ENCODE measurements at places on chromosomes 1 and 21.

- DNase-seq = no peak
Observed at GRCh38 chr1:208069908-208070307, 159.0 kb upstream of the CD34 start.

- DNase-seq = peak; percentile 57
Observed at GRCh38 chr1:180178511-180179161, 24.0 kb downstream of the QSOX1 start.

DNA sequence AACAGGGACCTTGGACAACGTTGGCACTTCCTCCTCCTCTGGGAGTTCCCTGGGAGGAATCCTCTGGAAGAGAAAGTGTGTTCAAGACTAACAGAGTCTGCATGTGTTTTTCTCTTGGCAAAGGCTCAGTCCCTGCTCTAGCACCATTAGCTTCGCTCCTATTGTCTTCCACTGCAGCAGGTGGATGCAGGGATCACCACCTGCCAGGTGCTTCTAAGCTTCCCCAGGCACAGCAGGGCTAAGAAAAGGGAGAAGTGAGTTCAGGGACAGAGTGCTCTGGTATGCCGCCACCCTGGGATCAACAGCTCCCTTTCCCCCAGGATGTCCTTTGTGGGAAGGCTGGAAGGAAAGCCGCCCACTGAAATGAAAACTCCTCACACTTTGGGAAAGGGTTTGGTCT is 43.9 kb upstream of the IL20 start:
- DNase-seq = no peak

- DNase-seq = no peak
Observed at GRCh38 chr1:240309769-240310168, 218.1 kb downstream of the FMN2 start.

GRCh38 chr1:2190491-2190976 is 4.0 kb downstream of the FAAP20 start:
- DNase-seq = no peak

DNA sequence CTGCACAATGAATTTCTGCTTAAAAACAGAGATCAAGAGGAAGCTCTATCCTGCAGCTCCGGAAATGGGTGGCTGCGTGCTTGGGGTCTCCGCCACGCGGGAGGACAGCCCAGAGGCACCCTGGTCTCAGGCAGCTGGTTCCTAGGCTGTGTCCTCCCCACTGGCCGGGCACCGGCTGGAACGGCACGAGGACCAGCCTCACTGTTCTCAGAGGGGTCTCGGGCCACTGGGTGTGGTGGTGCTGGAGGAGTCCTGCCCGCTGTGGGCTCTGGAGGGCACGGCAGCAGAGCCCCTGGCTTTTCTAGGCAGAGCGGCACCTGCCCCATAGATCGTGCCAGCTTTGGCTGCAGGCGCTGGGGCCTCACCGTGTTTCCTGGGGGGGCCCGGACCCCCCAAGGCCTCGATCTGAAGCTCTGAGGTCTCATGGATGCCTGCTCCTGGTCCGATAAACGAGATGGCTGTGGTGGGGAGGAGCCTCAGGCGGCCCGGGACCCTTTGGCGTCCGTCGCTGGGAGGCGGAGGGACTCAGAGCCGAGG is 8.2 kb upstream of the RNF223 start:
- no peak for DNase-seq

- no peak for DNase-seq
Observed at GRCh38 chr1:167924102-167924501, 10.2 kb upstream of the ADCY10 start.

- no peak for DNase-seq
Observed at GRCh38 chr1:14426854-14427253, 171.6 kb upstream of the KAZN start.

DNA sequence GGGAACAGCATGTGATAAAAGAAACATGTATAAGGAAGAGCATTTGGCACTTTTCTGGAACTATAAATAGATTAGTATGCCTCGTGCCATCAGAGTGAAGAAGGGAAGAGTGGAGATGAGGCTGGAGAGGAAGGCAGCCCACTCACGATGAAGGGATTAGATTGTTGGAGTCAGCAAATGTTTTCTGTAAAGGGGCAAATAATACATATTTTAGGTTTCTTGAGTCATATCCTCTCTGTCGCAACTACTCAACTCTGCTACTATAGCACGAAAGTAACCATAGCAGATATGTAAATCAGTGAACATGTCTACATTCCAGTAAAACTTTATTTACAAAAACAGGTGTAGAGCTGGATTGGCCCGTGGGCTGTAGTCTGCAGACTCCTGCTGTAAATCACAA is 147.8 kb downstream of the TENT5C start:
- DNase-seq = no peak

- no peak for DNase-seq
Observed at GRCh38 chr1:76876655-76877395, 9.5 kb downstream of the ST6GALNAC5 start.

GRCh38 chr1:221839782-221840395 is 98.0 kb upstream of the DUSP10 start:
- peak; percentile 100 for DNase-seq

GRCh38 chr1:164671323-164671965 is 112.5 kb downstream of the PBX1 start:
- DNase-seq = no peak

- no peak for DNase-seq
Observed at GRCh38 chr1:1025730-1026129, 5.8 kb downstream of the AGRN start.

DNA sequence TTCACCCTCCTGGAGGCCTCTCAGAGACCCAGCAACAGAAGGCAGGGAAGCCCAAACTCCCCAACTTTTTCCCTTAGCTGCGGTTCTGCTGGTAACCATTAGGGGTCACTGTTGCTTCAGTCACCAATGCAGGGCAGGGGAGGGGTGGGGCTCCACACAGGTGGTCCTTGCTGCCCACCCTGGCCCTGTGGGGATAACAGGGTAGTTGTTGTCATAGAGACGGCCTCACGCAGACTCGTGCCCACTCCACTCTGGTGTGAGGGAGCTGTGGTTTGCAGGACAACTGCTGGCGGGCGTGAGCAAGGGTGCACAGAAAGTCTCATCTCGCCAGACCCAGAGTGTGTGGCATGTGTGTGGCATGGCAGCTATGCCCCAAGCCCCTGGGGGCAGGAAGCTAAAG is 19.9 kb downstream of the INSRR start:
- no peak for DNase-seq

DNA sequence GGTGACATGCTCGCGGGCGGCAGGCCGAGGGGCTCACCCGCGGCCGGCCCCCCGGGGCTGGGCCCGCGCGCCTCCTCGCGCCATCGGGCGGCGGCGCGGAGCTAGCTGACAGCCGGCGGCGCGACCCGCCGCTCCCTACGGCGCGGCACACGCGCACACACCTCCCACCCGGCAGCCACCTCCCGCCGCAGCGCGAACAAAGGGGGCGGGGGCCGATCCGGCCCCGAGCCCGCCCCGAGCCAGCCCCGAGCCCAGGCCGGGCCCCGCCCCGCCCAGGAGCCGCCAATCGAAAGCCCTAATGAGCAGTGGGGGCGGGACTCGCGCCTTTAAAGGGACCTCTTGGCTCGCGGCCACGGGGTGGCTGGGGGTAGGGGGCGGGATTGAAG is at the start of gene KIF21B:
Gene KIF21B, minus strand, starts transcription at position 198 of the 386 bp plus-strand sequence. CDS start 331 bp downstream, outside the sequence.
- peak; percentile 71 for DNase-seq

DNA sequence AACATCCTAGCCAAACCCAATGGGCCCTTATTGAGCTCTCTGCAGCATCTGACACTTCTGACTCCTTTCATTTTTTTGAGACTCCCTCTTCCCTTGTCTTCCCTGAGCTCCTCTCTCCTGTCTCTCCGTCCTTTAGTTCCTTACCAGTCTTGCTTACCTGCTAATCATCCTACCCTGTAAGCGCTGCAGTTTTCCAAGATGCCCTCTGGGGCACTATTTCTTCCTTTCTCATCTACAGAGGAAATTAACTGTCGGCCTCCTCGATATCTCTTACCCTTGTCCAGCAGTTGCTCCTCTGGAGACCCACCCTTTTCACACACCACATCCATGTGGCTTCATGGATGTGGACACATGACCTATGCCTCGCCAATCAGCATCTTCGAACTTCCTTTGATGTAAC is 6.8 kb downstream of the GPR161 start:
- no peak for DNase-seq

DNA sequence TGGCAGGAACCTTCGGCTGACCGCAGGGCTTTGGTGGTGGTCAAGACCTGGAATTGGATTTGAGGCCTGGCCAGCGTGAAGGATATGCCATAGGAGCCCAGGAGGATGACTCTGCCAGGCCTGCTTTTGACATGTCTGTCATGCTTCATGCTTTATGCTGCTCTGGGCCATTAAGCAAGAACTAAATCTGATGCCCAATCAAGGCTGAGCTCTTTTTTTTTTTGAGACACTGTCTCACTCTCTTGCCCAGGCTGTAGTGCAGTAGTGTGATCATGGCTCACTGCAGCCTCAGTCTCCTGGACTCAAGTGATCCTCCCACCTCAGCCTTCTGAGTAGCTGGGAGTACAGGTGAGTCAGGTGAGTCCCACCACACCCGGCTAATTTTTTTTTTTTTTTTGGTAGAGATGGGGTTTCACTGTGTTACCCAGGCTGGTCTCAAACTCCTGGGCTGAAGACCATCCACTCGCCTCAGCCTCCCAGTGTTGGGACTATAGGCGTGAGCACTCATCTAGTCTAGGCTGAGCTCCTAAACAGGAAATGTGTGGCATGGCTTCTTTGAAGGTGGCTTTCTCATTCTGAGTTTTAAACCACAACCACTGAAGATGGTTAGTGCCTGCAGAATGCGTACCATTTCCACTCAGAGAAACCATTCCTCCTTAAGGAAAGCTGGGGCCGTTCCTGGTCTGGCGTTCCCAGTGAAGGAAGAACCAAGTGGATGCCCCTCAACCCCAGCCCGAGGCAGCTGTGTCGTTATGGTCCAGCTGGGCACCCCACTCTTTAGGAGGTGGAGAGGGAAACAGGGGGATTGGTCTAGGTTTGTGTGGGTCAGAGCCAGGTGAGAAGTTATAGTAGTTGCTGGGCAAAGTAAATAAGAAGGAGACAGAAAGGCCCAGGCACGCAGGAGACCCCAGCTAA is 34.2 kb upstream of the ATP5PO start:
- peak; percentile 69 for DNase-seq

DNA sequence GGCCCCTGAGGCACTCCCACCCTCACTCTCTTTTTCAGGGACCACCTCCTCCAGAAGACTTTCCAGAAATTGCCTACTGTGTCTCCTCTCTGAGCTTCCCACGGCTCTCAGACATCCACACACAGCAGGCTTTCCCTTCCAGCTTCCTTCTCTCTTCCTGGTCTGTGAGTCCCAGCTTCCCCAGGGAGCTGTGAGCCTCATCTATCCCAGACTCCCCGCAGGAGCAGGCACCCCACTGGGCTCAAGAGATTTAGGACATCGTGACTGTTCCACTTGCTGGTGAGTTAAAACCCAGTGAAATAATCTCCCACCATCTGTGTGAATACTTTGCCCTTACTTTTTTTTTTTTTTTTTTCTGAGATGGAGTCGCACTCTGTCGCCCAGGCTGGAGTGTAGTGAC is 22.0 kb upstream of the PRELP start:
- DNase-seq = no peak

DNA sequence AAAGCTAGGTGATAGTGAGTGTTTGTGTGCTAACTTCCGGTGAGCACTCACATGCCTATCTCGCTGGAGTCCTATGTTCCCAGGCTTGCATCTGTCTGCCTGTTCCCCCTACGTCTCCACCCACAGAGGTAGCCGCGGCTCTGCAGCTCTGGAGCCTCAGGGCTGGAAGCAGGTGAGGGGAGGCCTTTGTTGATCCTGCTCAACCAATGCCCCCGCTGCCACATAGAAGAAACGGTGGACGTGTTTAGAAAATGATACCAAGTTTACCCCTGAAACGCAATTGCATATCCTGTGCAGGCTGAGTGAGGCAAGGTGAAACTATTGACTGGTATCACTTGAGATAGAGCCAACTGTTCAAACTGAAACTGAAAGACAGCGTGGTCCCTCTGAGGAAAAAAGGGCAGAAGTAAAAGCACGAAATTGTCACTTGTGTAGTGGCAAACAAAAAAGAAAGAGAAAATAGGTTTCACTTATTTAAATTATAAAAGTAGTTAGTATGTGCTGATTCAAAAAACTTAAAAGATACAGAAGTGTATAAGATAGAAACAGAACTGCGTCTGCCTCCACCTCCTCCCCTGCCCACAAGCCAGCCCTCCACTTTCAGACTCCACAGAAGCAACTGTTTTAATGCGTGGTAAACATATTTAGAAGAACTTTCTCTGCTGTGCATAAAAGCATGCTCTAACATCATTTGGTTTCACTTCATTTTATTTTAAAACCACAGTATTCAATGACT is 38.6 kb upstream of the ETS2 start:
- peak; percentile 61 for DNase-seq

GRCh38 chr21:45019887-45020537 is 54.4 kb upstream of the ADARB1 start:
- DNase-seq = no peak

- DNase-seq = no peak
Observed at GRCh38 chr21:35316933-35317332, 267.8 kb upstream of the RUNX1 start.

DNA sequence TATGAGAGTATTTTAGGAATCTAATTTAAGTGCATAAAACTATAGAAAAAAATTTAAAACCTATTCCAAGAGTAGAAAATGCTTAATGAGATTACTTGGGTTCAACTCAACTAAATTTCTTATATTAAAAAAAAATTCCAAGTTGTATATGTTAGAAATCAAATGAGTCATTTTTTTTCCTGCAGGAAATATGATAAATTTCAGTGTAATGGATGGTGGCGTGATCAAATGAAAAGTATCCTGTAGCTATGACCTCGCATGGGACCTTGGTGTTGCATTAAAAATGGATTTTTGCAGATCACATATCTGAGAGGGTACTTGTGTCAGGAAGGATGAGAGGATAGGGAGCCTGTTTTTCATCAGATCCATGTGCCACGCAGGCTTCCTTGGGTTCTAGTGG is 17.9 kb downstream of the ATP5PO start:
- DNase-seq = no peak

DNA sequence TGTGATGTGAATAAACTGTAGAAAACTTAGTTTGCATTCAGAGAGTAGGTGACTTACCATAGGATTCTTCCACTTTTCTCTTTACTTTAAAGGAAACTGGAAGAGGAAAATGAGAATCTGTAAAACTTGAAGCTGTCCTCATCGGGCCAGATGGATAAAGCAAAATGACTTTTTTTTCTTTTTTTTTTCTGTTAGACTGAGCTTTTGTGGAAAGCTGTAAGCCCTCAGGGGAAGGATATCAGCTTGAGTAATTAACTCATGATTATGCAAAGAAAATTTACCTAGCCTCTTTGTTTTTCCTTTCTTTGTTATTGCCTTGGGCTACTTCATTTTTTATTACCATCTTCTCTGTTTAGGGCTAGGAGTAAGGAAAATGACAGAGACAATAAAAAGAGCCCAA is 53.4 kb downstream of the DPH5 start:
- no peak for DNase-seq

DNA sequence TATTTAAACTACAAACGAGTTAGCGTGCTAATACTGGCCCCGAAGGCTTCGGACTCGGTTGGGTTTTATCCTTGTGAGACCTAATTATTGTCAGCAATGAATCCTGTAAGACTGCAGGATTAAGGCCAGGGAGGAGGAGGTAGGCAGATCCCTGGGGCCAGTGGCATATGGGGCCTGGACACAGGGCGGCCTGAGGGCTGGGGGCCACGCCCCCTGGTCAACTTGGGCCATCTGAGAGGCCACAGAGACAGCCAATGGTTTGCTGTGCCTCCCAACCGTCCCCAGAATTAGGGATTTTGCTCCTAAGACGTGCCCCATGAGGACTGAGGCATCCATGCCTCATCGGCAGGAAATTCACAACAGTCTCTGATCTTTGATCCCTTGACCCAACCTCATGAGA is 31.1 kb upstream of the DISP3 start:
- no peak for DNase-seq

GRCh38 chr1:147388969-147389368 is 146.5 kb downstream of the CHD1L start:
- no peak for DNase-seq
